ENCODE measurements at places on chromosomes 1 and 21. TPM values are rescaled to one million over a fixed set of nuclear protein-coding genes. Genes with fewer than 3 reads are reported as not detected.

ARHGEF16 gene
- total RNA-seq = 81.4 TPM

DNA sequence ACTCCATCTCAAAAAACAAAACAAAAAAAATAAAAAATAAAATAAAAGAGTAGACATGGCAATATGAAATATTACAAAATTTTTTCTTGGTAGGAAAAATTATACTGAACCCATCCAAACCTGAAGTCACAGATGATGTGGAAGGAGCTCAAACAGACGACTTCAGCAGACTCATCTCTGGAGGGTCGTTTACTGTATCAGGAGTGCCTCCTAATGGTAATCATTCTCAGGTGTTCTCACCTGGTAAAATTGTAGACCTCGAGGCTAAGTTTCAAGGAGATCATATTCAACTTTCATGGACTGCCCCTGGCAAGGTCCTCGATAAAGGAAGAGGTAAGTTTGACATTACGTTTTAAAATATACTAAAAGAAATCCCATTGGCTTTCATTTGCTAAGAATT lies 54.3 kb upstream of the SH3GLB1 start:
- DNase-seq = no peak

GRCh38 chr1:207398986-207399385 lies 55.1 kb upstream of the CR2 start:
- no peak for DNase-seq

GRCh38 chr1:64042331-64043100 lies 160.9 kb upstream of the UBE2U start:
- no peak for DNase-seq

- no peak for DNase-seq
These were observed 20.1 kb downstream of the IFNLR1 start for GRCh38 chr1:24167008-24167407.

All from mucosa of gallbladder (tissue), 1 donor.